ENCODE measurements at places on chromosomes 7 and 10.

DNA sequence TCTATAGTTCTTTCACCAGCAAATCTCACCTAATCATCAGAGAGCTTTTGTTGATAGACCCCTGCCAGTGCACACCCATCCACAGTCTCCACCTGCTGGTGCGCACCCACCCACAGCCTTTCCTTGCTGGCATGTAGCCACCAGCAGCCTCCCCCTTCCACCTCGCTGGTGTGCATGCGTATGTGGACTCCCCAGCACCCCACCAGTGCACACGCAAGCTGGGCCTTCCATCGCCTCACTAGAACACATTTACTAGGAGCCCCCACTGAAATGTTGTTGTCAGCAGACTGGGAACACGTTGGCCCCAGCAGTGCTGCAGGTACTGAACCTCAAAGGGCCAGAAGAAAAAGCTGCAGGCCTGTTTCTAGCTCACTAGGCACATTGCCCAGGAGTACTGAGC, 104.9 kb upstream of the ZWINT start:
- no peak for DNase-seq

DNA sequence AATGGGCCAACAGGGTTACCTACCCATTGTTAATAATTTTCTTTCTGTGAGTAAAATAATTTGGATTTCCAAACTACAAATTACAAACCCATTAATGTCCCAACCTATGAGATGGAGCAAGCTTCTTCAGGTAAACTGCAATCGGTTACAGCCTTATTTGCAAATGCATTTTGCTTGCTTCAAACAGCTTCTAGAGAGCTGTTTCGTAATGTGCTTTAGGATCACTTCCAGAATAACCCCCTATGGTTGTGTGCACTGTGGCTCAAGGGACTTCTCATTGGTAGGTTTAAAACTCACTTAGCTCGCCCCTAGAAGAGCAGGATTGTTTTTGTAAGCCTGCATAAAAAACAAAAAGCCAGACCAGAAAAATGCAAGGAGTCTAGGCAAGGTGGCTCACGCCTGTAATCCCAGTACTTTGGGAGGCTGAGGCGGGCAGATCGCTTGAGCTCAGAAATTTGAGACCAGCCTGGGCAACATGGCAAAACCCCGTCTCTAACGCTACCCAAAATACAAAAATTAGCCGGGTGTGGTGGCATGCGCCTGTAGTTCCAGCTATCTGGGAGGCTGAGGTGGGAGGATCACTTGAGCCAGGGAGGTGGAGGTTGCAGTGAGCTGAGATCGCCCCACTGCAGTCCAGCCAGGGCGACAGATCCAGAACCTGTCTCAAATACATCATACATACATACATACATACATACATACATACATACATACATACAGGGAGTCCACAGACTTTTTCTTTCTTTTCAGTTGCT, 3.3 kb upstream of the MAP3K8 start:
- no peak for DNase-seq

- no peak for DNase-seq
Measured at GRCh38 chr10:102140218-102140617, 7.4 kb downstream of the PPRC1 start.

GRCh38 chr10:2900530-2900929, 166.8 kb upstream of the PFKP start:
- DNase-seq: no peak

DNA sequence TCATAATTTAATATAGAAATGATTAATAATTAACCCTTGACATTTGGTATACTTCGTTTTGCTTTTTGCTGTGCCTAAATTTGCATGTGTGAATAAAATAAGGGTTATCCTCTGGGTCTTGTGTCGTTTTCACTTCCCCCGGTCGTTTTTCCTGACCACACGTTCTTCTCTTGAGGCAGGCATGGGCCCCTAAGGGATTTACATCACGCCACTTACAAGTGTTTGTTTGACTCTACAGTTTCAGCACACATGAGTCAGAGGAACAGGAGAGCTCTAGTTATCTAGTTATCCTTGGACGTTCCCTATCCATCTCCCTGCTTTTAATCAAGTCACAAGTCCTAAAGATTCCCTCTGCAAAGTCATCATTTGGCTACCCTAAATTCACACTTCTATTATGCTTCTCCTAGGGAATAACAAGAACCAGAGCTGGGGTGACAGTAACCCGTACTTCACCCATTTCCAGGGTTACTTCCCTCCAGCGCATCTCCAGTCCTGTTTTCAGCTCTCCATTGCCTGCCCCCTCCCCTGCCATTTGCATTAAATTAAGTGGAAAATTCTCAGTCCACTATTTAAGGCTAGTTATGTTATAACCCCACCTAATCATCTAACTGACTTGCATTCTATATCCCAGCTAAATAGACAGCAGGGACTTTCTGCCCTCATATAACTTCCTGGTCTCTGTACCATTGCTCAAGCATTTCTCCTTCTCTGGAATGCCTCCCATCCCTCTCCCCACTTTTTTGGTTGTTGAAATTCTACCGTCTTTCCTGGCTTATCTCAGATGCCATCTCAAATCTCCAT, 206.9 kb downstream of the PTEN start:
- no peak for DNase-seq

DNA sequence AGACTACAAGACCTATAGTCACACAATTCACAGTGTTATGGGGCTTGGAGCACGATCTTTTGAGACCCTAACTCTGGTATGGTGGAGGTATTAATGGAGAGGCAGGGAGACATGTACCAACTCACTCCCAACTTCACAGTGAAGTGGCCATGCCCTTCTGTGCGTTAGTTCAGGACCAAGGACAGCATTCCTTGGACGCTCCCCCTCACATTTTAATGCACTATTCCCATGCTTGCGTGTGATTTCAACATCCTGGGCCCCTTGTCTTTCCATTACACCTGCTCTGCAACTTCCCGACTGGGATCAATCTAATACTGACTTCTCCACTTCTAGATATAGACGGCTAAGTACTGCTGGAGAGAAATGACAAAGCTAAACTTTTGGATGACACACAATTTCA, 72.7 kb downstream of the PLCE1 start:
- peak; percentile 58 for DNase-seq

DNA sequence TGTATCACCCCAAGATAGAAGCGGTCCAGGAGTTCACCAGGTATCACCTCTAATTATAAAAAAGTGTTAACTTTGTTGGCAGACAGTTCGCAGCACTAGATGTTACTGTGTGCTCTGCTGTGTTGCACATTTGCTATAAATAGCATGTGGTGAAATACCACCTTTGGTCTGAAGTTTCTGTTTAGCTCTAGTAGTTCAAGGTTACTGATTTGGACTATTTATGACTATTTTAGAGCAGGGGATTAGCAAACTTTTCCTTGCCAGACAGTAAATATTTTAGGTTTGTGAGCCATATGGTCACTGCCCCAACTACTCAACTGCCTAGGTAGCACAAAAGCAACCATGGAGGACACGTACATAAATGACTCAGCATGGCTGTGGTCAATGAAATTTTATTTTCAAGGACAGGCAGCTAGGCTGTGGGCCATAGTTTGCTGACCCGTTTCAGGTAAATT, 16.5 kb downstream of the DENND10 start:
- no peak for DNase-seq

DNA sequence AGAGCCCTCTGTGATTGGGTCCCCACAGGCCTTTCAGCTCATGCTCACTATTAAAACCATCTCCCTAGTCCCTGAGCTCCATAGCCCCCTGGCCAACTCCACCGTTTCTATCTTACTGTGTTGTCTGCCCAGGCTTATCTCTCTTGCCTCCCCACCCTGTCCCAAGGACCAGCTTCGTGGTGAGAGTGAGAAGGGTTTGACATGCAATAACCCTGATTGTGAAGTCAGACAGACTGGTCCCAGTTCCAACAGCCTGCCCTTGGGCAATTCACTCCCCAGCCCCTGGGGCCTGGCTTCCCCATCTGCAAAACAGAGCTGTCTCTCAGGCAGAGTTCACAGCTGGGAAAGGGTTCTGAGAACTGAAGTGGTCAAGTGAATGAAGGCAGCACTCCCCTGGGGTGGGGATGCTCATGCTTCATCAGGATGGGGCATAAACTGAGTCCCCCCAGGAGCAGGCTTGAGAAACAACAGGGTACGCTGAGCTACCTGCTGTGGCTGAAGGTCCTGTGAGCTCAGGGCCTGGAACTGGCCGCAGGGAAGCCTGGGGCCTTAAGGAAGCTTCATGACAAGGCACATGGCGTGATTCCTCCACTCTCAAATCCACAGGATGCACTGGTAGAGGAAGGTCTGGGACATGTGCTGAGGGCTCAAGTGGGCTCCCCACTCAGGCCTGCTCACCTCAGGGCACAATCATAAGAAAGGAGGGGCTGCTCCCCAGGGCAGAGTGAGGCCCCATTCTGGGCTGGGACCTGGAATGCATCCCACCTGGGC, 1.8 kb upstream of the PPIF start:
- DNase-seq: no peak

DNA sequence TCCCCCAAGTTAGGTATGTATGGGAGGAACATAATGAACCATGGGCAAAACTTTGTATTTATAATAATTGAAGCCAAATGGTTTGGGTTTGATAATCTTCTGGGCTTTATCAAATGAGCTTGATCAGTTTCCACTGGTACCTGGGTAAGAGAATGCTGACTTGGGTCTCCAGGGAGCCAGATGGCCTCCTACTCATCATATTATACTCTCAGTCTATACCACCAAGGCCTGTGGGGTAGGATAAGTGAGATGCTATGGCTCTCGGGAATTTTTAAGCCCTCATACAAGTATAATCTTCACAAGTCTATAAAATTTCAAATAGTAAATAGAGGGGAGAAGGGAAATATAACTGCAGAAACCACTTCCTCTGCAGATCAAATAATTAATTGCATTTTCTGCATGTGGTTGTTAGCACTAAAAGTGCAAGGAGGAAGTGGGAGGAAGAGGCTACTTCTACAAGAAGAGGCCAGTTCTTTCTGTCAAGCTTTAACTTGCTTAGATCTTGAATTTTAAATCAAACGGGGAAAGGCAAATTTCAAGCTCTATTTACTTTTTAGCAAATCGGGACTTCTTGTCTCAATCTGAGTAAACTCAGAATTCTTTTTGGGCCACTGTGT, 349.0 kb downstream of the SORCS1 start:
- DNase-seq: no peak

- DNase-seq: no peak
Measured at GRCh38 chr10:3537518-3537917, 247.5 kb downstream of the KLF6 start.

DNA sequence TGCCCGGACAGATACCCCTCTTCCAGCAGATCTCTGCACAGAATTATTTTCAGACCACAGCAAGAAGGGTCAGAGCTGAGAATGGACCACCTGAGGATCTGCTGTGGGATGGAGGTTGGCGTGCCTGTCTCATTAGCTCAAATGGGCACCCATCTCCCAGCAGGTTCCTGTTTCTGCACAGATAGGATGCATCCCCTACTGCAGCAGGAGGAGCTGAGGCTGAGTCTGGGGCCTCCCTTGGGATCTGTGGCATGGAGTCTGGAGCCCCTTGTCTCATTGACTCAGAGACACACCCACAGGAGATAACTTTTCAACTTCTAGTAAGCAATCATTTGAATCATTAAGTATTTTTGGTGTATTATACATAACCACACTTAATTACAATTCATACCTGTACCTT, 212.7 kb downstream of the ADK start:
- DNase-seq: no peak

DNA sequence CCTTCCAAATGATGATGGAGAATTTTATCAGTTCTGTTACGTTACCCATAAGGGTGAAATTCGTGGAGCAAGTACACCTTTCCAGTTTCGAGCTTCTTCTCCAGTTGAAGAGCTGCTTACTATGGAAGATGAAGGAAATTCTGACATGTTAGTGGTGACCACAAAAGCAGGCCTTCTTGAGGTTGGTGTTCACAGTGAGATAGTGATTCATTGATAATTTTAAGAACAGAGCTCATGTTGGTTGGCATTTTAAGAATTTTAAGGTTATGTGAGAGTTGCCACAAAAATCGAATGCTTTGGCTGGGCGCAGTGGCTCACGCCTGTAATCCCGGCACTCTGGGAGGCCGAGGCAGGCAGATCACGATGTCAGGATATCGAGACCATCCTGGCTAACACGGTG, 25.9 kb downstream of the TAX1BP1 start:
- DNase-seq: no peak

DNA sequence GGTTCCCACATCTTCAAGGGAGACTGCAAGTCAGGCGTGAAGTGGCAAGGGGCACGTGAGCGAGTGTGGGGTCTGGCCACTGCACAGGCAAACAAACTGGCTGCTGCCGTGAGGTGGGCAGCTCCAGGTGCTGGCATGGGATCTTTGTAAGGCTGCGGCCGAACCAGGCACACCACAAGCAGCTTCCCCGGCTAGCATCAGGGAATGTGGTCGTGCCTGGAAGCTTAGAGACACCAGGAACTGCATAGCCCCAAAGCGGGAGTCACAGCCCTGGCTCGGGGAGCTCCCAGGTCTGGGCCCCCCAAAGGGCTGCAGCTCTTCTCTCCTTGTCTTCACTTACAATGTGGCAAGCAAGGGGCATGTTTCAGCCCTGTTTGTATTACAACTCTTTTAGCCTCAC, 250.9 kb upstream of the DKK1 start:
- DNase-seq: no peak

DNA sequence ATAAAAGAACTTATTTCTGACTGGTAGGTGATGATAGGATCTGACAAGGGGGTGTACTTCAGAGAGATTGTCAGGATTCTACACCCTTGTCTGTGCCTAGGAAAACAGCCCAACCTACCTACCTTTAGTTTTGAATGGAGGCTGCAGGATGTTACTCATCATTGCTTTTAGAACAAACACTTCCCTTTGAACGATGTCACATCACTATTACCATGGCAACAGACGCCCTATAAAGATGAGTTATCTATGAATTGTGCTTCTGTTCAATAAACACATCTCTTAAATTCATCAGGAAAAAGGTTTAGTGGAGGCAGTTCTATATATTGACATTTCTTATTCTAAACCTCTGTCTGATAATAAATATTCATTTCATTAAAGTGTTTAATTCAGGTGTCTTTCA, 362.4 kb downstream of the CNTNAP2 start:
- no peak for DNase-seq

DNA sequence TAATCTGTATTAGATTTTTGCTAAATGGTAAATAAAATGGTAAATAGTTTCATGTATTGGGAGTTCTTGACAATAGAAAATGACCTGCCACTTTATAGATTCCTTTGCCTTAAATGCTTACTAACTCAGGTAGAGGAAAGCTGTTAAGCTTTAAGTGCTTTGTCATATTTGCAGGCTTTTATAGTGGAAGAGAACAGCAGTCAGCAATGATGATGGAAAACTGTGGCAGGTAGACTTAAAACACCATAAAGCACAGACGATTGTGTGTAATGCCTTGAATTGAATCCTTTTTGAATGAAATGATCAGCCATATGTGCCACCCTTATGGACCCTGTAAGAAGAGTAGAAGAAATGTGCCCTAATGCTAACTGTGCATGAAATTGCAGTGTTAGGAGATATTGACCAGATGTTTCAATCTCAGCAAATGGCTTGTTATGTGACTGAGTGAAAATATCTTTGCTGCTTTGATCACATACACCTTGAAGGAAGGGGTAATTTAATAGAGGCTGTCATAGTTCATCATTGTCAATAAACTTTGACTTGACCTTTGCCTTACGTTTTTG, 230.4 kb downstream of the ADK start:
- no peak for DNase-seq

- DNase-seq: no peak
Measured at GRCh38 chr10:94785211-94785610, 22.7 kb downstream of the CYP2C19 start.

All from RKO (cell line).